Activated naive CD4-positive, alpha-beta T cell treated with anti-CD3 and anti-CD28 coated beads, Interleukin-2, amount 10 ng/mL, durations not matched to agents 7 days and 5 days (primary cell): ENCODE measurements at places on chromosomes 6 and 20.

DNA sequence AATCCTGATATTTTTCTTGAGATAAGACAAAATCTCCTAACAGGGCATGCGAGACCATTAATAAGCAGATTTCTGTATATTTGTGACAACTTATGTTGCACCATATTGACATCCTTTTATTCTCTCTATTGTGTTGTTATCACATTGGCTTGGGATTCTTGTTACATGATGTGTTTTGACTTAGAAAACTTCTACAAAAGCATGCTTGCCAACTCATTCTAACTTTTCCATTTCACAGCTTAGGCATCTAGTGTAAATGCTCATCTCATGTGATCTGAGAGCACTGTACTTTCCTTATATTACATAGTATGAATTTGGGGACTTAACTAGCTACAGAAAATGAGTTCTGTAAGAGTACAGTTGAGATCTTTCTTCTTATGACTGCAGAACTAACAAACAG is 1040.7 kb upstream of the ADGRB3 start:
- DNase-seq, result no peak

DNA sequence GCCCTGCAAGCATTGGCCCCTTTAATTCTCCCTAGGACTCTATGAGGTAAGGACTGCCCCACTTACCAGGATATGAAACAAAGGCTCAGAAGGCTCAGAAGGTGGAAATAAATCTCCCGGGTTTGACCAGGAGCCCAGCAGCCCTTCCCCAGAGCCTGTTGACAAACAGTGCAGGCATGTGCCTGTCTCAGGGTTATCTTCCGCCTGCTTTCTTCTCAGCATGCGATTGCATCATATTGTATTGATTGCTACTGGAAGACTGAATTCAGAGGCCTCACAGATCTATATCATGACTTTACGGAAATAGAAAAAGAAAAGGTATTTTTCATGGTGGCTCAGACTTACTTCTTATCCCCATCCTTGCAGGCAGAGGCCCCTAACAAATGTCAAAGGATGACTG is 92.7 kb downstream of the PHACTR3 start:
- no peak for DNase-seq

GRCh38 chr20:53786445-53787267 is 193.0 kb upstream of the ZNF217 start:
- no peak for DNase-seq

DNA sequence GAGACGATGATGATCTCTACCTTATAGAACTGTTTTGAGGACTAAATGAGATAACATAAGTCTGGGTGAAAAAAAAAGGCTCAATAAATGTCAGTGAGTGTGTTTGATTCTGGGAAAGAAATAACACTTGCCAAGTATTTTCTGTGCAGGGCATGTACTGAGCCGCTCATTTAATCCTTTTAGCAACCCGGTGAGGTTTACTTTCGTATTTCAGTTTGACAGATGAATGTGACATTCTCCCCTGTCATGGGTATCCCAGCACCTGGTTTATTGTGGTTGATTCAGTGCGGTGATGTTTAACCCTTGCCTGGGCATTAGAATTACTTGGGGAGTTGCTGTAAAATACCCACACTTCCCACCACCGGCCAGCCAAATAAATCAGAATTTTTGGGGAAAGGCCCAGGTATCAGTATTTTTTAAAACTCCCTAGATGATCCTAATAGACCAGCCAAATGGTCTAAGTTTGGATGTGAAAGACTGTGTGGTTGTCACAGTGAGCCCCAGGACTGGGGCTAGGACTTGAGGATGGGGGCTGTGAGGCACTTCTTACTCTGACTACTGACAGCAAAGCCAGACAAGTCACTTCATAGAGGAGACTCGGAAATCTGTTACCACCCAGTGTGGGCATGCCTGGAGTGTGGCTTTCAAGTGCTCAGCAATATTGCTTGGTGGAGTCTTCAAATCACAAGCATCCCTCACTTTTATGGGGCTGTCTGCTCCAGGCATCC is 100.2 kb upstream of the KCNG1 start:
- DNase-seq, result no peak

DNA sequence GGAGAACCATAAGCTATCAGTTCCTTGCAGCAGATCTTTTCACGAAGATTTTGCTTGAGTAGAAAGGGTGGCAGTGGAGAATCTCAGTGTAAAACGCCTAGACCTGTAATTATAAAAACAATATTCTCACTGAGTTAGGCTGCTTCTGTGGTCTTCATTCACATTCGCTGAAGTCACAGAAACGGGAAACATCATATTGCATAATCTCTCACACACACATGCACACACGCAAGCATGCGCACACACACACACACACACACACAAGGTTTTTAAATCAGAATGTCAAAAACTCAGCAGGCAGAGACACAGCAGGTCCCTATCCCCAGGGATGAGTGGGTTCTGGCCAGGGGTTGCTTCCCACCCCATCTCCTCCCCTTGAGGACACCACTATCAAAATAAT is 175.5 kb downstream of the ATXN1 start:
- DNase-seq, result no peak

GRCh38 chr6:25715794-25716193 is 38.7 kb upstream of the SLC17A4 start:
- DNase-seq, result no peak

DNA sequence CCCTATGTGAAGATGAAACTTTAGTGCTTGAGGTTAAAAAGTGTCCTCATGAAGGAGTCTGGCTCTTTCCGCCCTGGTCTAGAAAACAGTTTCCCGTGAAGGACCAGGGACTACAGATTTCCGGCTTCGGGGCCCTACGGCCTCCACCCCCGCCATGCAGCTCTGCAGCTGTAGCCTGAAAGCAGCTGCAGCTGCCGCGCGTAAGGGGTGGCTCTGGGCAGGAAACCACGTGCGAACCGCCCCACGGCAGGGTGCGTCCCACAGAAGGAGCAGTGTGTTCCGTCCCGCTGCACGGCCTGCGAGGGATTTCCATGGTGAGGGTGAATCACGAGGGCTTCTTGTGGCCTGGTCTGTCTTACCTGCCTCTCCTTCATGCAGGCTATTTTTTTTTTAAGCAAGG is 117.0 kb downstream of the ERMARD start:
- peak; percentile 79 for DNase-seq

GRCh38 chr6:17850281-17850680 is 137.2 kb downstream of the KIF13A start:
- no peak for DNase-seq

DNA sequence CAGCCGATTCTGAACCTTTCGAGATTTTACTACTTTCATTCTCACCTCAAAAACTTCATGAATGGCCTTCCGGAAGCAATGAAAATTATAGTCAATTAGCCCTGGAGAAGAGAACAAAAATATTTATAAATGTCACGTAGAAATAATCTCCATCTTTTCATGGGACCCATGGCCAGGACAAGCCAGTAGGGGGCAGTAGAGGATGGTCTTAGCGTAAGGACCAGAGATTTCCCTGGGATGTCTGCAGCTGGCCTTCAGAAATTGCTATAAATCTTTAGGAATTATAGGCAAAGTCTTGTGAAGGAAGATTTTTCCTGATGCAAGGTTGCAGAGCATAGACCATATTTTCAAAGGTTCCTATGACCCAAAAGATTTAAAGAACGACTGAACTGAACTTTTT is 15.6 kb upstream of the UBE2J1 start:
- peak; percentile 73 for DNase-seq

DNA sequence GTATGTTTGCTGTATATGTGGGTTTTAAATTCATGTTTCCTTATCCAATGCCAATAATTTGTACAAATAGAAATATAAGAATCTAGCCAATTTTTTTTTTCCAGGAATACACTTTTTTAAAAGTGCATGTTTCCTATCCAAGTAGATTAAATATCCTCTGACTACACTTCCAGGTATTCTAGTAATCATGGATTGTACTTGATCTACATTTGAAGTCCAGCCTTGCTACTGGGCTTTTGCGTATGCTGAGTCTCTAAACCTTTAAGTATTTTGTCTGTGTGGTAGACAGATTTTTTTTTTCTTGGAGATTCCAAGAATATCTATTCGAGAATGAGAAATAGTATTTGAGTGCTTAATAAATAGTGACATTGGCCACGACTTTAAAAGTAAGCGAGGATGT is 188.3 kb downstream of the SASH1 start:
- no peak for DNase-seq

- DNase-seq, result no peak
Observed at GRCh38 chr6:3549314-3549940, 92.6 kb upstream of the SLC22A23 start.

DNA sequence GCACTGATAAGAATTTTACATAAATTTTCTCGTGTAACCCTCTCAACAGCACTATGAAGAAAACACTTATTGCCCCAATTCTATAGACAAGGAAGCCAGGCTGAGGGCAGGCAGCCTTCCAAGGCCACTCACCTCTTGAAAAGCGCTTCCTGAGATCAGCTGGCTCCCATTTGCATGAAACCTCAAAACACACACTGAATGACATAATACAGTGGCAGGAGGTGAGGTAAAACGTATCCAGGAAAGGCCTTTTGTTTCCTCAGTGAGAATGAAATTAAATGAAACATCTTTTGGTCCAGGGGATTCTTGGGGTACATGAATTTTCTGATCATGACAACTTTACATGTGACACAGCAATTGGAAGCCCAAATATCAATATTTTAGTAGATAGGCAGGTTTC is 112.5 kb downstream of the WDR27 start:
- DNase-seq, result no peak

- no peak for DNase-seq
Observed at GRCh38 chr20:52847731-52848359, 124.3 kb upstream of the TSHZ2 start.

- no peak for DNase-seq
Observed at GRCh38 chr6:155013457-155013876, 18.4 kb downstream of the TIAM2 start.

DNA sequence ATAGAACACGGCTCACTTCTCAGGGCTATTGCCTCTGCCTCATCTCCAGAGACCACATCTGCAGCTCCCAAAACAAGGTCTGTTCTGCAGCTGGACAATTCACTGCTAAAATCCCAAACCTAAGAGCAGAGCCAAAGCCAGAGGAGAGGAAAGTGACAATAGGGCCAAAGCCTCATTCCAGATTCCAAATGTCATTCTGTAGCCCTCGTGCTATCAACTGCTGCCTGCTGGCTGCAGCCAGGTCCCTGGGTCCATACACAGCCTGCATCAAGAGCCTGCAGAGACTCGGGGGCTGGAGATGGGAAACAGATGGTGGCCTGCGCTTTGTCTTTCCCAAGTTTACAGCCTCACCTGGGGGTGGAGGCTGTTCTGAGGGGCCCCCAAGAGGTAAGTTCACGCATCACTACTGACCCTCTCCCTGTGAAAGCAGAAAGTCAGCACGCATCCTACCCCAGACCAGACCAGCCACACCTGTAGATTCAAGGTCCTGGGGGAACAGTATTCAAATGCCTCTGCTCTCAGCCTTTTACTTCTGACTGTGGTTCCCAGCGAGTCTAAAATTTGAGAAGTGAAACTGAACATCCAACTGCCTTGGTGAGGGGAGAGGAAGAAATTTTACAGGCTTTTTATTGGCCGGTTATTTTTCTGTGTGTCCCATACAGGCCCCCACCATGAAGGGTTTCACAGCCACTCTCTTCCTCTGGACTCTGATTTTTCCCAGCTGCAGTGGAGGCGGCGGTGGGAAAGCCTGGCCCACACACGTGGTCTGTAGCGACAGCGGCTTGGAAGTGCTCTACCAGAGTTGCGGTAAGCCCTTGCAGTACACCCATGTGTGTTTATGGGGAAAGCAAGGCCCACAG is at the start of gene LY86:
TSS of gene LY86 (plus strand) at position 657 of the 860 bp plus-strand sequence. CDS start at position 672, 15 bp downstream.
- peak; percentile 58 for DNase-seq

DNA sequence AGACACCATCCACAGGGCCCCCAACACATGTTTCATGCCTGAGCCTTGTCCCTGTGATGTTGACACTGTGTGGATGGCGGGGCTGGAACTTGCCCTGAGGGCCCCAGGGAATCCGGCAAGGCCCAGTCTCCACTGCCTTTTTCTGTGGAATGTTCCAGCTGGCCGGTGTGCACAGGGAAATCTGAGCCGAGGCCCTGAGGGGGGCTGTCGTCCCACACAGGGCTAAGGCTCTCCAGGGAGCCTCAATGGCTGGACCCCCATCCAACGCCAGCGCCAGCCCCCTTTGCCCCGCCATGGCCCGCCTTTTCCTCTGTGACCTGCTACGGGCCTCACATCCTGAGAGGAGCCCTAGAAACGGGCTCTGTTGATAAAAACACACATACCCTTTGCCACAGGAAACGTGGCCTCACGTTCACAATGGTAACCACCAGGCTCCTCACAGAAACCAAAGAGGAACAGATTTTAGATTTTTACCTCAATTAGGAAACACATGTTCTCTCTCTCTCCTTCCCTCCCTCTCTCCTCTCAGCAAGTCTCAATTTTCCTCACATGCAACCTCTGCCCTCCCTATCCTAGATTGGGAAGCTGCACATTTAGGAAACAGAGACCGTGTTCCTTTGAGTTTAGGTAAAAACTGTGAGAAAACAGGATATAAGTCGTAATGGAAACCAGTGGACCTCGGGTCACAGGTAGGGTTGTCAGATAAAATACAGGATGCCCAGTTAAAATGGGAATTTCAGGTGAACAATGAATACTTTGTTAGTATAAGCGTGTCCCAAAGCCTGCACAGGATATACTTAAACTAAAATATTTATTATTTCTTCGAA is 13.7 kb upstream of the ZNF831 start:
- peak; percentile 87 for DNase-seq

GRCh38 chr20:63106108-63106764 is 99.5 kb upstream of the BHLHE23 start:
- no peak for DNase-seq
